ENCODE measurements at places on chromosomes 5 and 9.

GRCh38 chr9:102862478-102862877 lies 132.7 kb upstream of the CYLC2 start:
- DNase-seq: no peak

- DNase-seq: no peak
These were observed 170.0 kb downstream of the FGF18 start for GRCh38 chr5:171589461-171589860.

DNA sequence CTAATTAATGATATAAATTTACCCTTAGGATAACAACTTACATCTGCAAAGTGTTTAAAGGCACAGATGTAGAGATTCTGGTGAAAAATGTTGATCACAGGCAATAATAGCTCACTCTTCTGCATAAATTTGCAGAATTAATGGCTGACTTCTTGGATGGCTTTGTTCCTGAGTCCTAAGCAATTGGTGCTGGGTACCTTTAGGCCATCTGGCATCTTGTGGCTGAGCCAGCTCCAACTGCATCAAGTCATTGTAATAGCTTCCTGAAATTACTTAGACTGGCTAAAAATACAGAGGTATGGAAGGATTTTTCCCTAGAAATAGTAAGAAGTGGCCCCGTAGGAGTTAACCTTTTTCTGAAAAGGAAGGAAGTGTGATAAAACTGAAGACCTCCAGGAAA lies 118.3 kb upstream of the MINAR2 start:
- no peak for DNase-seq

GRCh38 chr9:102506406-102506805 lies 488.7 kb upstream of the CYLC2 start:
- DNase-seq: no peak

- DNase-seq: no peak
These were observed 8.2 kb downstream of the CERCAM start for GRCh38 chr9:128428644-128429512.

DNA sequence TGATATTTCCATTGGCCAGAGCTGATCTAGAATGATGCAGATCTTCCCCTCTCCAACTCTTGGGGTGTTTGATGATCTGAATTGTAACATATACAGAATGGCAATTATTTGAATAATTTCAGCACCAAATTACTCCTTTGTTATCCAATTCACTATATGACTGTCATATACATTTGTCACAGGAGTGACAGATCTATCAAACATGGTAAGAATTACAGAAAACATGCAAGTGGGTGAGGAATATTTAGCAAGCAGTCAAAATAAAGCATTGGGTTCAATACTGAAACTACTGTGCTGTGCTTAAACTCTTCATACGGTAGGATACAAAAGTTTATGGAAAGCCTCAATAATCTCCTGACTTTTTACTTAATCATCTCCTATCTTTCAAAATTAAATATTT lies 8.8 kb downstream of the MPDZ start:
- DNase-seq: no peak

GRCh38 chr5:52895075-52895474 lies 94.1 kb upstream of the ITGA2 start:
- no peak for DNase-seq

DNA sequence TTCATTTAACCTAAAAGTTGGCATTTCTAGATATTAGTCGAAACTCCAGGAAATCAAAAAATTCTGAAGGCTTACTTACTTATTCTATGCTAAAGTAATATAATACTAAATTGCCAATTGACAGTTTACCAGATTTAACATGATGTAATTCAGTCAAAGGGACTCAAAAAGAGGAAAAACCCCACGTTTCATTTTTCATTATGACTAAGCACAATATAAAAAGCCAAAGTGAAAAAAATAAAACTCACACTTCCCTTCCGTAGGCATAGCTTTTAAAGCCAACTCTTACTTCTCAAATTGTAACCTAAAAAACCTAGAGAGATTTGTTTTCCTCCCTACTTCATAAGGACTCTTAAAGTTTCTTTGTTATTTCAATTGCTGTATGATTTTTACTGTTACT lies 146.6 kb downstream of the RAPGEF6 start:
- no peak for DNase-seq

DNA sequence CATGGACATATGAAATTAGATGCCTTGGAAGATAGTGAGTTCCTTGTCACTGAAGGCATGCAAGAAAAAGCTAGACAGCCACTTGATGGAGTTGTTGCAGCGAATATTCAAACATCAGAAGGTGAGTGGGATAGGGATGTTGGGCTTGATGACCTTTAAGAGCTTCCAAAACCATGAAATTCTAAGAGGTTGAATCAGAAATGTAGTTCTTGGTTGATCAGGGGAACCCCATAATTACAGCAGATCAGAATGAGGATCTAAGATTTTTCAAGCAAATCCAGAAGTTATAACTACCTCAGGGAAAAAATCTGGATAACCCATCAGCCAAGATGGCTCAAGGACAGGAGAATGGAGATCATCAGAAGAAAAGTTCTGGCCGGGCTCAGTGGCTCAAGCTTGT lies 244.3 kb upstream of the NR4A3 start:
- DNase-seq: no peak

DNA sequence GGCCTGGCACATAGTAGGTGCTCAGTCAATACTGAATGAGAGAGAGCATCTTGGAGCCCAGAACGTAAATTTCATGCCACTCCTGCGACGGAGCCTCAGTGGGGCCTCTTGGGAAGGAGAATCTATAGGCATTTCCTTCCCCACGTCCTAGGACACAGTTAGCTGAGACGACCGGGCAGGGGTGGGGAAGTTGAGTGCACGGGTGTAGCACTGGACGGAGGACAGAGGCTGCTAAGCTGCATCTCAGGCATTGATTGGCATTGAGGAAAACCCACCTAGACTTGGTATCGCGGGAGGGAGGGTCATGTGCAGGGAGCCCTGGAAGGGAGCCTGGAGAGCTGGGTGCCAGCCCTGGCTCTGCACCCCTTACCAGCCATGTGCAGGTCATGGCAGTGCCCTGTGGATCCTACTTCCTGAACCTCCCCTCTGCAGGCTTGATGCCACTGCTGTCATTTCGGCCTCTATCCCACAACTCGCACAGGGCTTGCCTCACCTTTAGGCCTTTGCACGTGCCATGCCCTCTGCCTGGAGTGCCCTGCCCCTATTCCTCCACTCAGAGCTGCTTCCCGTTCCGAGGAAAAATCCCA lies 25.6 kb downstream of the NEK6 start:
- DNase-seq: no peak

GRCh38 chr5:17879276-17879675 lies 245.0 kb downstream of the TAF11L14 start:
- no peak for DNase-seq

DNA sequence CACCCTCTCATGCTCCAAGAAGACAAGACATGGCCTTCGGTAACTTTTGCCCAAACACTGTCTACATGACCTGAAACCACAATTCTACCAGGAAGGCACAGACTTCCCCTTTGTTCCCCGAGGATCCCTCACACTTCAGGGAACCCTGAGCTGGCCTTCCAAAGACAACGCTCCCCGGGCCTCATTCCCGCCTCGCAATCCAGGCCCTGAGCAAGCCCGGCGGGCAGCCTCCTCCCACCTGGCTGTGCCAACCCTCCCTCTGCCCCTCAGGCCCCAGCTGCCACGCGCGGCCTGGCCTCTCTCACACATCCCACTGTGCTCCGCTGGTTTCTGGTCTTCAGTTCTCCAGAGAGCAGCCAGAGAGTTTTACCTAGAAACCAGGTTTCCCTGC lies 7.3 kb downstream of the QSOX2 start:
- no peak for DNase-seq

GRCh38 chr9:91164724-91165520 lies 196.8 kb downstream of the AUH start:
- DNase-seq: peak; percentile 97

DNA sequence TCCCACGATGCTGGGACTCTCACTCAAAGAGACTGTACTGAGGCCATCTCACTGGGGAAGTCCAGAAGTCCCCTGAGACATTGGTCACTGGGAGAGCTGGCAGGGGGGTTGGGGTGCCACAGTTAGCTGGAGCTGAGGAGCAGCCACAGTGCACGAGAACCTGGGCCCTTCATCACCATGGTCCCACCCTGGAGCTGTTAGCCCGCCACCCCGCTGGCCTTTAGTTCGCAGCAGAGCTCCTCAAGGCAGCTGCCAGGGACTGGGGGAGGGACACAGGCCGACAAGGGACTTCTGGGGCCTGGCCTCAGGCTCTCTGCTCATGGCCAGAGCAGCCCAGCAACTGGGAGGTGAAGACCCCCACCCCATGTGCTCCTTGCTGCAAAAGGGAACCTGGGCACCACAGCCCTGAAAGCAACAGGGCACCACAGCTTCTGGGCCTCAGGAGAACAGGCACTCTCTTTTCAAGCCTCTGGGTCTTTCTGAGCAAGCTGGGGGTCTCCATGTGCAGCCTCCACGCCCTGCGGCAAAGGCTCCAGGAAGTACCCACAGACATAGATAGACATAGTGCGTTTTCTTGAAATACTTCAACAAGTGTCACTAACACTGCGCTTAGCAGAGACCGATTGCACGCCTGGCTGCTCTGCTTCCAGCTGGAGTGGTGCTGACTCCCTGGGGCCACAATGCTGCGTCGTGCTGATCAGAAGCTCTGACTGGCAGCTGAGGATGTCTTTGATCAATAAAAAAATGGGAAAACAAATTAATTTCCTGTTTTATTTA lies 46.0 kb downstream of the VAV2 start:
- DNase-seq: no peak

DNA sequence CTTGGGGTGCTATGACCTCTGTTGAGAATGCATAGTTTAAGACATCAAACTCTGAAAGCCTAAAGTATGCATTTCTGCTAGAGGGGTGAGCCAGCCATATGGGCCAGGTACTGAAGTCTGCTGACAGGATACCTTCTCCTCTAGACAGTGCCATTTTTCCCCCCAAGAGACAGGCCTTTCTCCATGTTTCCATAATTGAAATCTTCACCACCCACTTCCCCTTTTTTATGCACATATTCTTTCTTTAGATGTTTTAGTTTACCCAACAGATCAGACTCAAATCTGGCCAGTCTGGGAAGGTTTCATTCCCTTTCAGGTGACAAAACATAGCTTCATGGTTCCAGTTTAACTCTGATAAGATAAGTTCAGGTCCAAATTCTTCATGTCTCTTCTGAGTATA lies 212.8 kb downstream of the ADCY2 start:
- no peak for DNase-seq

DNA sequence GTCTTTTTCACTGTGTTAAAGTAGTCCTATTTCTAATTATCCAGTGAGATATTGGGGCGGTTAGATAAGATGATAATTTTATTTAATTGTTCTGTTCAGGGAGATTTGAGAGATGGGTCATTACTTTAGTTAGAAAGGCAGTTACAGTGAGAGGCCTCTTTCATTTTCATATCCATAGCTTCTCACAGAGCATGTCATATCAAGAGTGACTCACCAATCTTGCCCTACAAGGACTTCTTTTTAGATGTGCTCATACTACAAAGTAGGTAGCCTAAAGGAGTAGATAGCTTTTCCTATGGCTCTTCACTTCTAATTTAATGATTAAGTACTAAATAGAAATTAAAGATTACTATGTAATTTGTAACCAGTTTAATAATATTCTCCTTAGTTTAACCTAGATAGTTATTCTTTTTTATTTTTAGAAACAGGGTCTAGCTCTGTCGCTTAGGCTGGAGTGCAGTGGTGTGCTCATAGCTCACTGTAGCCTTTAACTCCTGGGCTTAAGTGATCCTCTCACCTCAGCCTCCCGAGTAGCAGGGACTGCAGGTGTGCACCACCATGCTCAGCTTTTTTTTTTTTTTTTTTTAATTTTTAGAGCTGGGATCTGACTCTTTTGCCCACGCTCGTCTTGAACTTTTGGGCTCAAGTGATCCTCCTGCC lies 71.0 kb downstream of the FER start:
- DNase-seq: peak; percentile 16

DNA sequence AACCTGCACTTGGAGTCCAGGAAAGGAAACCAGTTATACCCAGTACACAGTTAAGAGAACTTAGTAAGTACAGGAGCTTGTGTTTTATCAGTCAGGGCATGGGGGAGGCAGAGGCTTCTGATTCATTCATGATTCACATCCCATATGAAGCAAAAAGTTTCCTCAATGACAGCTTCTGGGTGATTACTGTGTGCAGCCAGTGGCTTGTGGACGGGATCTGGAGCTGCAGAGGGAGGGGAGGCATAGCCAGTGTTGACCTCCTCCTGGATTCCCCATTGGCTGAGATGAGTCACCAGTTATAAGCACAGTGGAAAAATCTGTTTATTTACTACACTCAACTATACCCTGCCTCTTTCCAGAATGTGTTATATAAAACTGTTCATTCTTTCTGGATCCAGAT lies 17.7 kb downstream of the IL31RA start:
- DNase-seq: peak; percentile 91

DNA sequence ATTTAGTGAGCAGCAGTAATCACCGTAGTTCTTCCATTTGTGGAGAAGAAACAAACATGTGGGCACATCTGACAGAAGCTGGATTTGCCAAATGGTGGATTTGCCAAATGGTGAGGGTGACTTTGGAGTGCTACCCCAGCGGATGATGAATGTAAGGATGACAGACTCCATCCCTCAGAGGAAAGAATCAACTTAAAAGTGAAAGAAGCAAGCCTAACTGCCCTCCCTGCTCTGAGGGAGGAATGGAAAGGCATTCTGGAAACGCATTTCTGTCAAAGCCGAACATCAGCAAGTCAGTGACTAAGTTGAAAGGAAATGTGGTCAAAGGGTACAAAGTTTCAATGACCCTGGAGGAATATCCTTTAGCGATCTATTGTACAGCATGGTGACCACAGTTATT lies 143.5 kb downstream of the GPBP1 start:
- DNase-seq: no peak

DNA sequence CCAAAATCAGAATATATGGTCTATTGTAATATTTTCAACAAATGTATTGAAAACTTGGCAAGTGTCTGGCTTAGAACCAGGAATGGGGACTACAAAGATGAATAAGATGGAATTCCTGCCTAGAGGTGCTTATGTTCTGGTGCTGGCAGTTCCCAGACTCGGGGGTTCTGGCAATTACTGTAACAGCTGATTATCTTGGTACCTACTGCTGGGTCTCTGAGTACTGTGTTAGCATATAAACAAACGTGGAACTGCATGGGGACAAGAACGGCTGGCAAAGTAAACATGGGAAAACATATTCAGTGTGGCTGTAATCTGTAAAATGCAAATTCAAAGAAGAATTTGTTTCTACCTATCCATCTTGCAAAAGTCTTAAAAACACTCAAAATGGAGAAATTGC lies 89.9 kb downstream of the SLC24A2 start:
- no peak for DNase-seq

DNA sequence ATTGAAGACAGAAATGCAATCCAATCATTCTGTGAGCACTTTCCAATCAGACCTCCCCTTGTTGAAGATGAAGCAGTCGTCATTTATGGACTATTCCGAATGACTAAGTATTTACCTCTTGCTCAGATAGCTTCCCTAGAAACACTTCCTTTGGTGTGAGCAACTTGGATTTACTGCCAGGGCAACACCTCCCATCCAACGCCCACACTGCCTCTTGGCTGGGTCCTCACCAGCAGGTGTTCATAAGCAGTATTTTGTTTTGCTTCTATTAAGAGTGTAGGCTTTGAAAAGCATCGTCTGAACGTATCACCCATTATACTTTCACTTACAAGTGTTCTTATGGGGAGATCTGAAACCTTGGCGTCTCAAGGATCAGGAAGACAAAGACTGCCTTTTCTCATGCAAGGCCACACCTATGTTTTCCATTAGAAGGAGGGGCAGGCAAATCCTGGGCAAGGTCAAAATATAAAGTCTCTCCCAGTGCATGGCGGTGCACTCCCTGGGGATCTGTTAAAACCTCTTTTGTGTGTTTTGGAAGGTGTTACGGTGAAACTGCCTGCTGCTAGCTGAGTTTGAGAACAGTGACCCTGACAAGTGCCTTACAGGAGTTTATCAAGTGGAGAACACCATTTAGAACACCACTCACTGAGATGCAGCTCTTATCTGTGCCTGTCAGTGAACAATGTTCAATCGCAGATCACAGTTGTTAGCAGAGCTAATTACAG lies 10.6 kb upstream of the MARCHF3 start:
- DNase-seq: no peak

Measured in AG04450 (cell line).